Panc1 (cell line): ENCODE measurements at places on chromosomes 7 and 10.

- no peak for DNase-seq
Measured at GRCh38 chr7:1748839-1749173, 78.7 kb downstream of the ELFN1 start.

GRCh38 chr10:12729885-12730284 lies 271.6 kb downstream of the CCDC3 start:
- no peak for DNase-seq

- no peak for DNase-seq
Measured at GRCh38 chr10:127216274-127216673, 19.9 kb upstream of the INSYN2A start.

DNA sequence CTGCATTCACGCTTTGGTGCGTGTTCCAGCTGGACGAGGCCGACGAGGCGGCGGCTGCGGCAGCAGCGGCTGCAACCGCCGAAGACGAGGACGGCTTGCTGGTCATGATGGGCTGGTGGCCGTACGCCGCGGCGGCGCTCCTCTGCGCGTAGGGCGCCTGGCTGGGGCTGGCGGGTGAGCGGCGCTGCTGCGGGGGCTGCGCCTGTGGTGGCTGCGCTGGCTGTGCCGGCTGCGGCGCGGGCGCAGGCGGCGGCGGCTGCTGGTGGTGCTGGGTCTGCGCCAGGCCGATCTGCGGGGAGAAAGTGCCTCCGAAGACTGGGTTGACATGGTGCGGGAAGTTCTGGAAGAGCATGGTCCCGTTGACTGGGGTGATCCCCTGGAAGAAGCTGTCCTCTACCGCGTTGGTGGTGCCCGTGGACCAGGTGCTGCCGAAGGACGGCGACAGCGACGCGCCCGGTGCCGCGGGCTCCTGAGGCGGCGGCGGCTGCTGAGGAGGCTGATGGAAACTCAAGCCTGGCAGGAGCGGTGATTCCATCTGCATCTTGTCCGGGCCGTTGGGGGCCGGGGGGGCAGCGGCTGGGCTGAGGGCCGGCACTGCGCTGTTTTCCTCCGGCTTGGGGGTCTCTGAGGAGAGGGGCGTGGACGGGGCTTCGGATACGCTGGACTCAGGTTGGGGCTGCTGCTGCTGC lies 51.1 kb downstream of the CPEB3 start:
- no peak for DNase-seq

DNA sequence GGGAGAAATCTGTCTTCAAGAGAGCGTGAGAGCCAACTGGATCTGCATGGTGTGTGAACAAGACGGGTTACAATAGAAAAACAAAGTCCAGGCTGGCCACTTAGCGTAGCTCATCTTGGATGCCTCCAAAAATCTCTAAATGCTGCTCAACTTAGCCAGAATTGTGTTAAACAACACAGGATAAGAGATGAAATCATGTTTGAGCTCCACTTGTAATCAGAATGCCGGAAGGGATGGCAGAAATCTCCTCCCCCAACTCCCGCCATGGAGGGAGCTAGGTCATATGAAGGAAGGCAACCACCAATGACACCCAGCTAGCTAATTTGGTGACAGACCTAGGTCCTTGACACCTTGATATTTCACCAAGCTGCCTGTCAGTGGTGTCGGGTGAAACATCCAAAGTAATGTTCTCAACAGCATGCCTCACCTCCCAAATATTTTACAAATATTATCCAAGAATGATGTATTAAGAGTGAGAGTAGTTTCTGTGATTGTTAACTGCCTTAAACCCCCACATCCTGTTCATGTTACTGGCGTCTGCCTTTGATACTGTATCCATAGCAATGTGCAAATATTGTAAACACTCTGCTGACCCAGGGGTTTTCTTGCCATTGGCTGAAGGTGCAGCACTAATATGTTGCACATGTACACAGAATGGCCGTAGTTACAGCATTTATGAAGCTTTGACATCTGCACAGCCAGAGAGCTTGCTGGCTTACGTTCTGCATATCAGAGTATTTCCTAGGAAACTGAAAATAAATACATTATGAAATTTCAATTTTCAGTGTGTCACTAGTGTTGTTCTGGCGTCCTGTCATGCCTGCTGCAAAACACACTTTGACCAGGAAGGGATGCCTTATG lies 25.8 kb downstream of the TMEM254 start:
- no peak for DNase-seq

DNA sequence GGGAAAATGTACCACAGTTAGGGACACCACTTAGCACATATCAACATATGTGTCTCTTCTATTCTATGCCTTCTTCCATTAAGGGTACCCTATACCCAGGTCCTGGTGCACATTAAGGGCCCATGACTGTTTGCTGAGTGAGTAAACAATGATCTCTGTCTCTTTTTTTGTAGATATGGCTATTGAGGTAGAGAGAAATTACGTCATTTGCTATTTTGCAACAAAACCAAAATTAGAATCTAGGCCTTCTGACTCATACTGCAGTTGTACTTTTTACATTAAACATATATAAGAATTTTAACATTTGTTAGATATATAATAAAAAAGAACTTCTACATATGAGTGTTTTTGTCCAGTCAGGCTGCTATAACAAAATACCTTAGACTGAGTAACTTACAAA lies 683.2 kb upstream of the LRRN3 start:
- DNase-seq: no peak
